Stimulated activated CD8-positive, alpha-beta memory T cell treated with anti-CD3 and anti-CD28 coated beads, Interleukin-7, amount 100 ng/mL, for 1 hour (primary cell): ENCODE measurements at places on chromosomes 3 and 15.

GRCh38 chr3:37053753-37054152, 60.4 kb downstream of the MLH1 start:
- no peak for DNase-seq

DNA sequence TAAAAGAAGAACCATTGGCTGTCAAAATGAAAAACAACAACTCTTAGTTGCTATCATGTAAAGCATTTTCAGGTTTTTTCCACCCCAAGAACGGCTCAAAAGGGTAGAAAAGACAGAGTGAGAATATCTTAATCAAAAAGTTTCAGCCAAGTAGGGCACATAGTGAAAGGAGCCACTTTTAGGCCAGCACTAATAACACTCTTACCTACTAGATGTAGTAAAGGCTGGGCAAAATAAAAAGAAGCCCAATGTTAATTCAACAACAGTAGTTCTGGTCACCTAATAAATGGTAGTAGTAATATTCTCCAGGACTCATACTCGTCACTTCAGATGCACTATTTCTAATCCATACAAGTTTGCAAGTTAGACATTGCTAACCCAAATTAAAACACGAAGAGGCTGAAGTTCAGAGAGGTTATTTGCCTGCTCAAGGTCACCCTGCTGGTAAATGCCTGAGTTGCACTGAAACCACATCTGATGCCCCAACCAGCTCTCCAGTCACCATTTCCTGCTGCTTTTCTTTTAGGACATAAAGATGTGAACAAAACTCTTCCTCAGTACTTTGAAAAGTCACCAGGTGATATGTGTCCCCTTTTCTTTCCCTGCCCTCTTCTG, 7.5 kb downstream of the GOLIM4 start:
- DNase-seq, result no peak

DNA sequence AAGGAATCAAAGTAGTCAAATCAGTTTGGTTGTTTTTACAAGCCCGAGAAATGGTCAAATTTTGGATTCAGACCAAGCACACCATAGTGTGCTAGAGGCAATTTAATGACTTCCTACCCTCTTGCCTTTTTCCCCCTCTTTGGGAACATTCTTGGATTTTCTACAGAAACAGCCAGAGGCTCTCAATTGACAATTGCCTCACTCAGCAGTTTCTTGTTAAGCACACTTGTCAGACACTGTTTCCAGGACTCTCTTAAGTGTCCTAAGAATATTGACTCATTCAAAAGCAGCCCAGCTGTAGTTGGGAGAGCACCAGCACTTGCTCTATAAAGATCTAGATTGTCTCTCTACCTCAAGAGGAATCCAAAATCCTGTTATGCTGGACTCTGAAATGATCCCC, 1.5 kb upstream of the SLC35G2 start:
- DNase-seq, result no peak

- no peak for DNase-seq
Measured at GRCh38 chr3:119485563-119485962, 12.8 kb upstream of the TIMMDC1 start.

- DNase-seq, result no peak
Measured at GRCh38 chr15:89999676-90000185, 1.4 kb upstream of the ZNF710 start.

- DNase-seq, result no peak
Measured at GRCh38 chr15:42090781-42091180, 3.6 kb downstream of the PLA2G4D start.

DNA sequence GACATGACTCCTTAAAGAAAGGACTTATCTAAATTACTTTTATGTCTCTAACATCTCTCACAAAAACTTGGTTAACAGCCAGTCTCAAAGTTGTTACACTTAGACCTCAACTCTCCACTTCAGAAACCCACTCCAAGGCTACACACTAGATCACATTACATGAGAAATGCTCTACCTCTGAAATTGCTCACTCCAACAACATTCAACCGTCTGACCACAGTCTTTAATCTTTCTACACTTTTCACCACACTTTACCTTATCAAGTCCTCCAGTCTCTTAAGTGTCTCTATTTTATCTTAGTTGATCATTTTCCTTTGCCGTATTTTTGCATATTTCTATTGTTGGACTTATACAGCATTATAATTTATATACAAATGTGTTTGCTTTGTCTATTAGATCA, 5.8 kb downstream of the SLC12A6 start:
- no peak for DNase-seq

DNA sequence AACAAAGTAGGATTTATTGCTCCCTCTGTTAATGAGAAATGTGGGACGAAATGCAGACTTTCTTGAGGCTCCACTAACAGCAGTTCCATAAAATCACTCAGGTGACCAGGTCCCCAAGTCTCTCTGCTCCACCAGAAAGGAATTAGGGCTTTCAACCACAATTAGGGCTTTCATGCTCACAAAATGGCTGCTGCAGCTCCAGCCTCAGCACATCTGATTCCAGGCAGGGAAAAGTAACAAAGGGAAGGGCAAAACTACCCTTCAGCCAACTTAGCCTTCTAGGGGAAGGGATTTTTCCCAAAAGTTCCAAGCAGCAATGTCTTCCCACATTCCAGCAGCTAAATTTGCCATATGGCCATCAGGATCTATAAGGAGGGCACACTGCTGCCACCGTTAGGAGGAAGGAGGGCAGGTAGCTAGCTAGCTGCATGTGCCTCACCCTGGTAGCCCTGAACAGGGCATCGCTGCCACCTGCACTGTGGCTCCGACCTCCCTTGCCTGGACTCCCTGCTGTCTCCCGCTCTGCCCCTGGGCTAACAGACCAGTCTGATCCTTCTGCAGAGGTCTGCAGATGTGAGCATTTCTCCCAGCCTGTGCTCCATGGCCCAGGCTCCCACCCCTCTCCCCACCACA, 12.8 kb downstream of the CFAP100 start:
- no peak for DNase-seq

DNA sequence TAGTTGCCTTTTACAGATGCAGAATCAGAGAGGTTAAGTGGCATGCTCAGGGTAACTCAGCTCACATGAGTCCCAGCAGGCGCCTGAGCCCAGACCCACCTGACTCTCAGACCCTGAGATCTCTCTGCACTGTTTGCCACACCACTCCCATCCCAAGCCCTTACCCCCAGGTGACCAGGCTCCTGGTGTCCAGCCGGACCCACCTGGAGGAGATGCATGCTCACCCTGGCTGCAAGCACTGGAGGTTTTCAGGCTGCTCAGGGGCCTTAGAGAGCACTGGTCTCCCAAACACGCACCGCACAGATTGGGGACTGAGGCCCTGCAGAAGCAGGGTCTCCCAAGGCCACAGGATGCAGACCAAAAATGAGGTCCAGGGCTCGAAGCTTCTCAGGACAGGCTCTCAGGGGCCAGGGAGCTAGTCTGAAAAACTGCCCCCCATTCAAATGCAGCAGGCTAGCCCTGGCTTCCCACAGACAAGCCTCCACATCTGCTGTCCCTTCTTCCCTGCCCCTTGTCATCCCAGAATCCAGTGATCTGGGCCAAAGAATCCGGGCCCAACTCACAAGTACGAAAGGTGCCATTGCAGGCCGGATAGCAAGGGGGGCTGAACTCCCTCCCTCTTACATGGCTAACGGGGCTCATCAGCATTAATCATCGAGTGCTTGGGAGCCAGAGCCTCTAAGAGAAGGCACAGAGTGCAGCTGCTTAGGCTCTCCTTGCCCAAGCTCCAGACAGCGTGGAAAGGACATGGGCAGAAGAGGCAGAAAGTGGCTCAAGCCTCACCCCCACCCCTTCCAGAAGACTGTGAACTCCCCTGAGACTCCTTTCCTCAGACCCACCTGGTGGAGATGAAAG, 90.2 kb upstream of the PRR20G start:
- no peak for DNase-seq

- no peak for DNase-seq
Measured at GRCh38 chr3:183844606-183845005, 19.2 kb upstream of the MAP6D1 start.
